Hypothalamus (tissue), 51 donors: ENCODE measurements at places on chromosomes 2 and 18.
A peak's percentile ranks its signal among the peaks of the same experiment; 100 is the strongest.

GRCh38 chr18:42181474-42181873 lies 226.4 kb downstream of the PIK3C3 start:
- DNase-seq, result no peak

GRCh38 chr2:225367482-225367881 lies 32.0 kb upstream of the NYAP2 start:
- no peak for DNase-seq

DNA sequence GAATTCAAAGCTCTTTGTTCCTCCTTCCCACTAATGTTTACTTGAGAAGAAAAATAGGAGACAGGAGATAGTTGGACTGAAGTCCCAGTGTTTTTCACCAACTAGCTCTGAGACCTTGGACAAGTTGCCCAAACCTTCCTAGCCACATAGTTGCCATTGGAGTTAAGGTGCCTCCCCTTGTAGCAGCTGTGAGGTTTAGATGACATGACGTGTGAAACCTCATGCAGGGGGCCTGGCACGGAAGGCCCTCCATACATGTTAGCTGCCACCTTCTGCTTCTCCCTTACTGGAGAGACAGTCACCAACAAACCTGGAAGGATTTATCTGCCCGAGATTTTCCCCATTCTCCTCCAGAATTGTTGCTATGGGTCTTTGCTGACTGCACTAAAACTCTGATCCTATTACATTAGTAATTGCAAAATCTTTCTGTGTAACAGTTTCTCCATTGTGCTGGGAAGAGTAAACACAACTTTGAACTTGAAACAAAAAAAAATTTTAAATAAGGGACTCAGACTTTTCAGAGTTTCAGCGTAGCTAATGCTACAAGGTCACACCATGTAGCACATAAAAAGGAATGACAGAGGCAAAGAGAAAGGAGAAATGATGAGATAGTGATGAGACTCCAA lies 23.8 kb upstream of the CABYR start:
- DNase-seq, result no peak

GRCh38 chr2:213451542-213452239 lies 167.4 kb downstream of the SPAG16 start:
- DNase-seq, result no peak

- no peak for DNase-seq
Observed at GRCh38 chr2:119327431-119327830, 39.2 kb downstream of the C2orf76 start.

DNA sequence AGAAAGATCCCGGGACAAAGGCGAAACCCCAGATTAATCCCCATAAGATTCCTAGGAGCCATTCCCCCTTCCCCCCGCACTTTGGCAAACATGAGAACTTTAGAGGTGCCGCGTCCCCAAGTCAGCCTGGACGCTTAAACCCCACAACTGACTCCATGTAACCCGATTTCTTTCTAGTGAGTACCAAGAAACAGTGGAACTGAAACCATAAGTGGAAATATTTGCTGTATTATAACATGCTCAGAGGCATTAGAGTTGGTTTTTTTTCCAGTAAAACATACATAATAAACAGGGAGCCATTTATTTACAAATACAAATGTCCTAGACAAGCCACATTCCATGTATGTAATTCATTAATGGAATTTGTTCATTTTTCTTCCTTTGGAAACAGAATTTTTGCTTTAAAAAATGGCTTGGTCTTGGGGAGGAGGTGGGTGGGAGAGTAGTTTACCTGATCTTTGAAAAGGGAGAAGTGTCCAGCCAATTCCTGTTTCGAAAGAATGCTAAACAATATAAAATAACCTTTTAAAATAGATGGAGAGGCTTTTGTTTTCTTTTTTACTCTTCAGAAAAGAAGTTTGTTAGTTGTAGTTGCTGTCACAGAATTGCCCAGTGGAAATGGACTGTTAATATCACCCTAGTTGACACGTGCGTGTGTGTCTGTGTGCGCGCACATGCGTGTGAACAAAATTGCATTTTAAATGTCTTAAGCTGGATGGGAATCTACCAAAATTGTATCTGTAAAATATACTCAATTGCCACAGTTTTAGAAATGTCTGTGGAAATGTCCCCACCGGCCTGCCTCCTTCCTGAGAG lies 10.6 kb downstream of the POU3F3 start:
- DNase-seq, result no peak

- DNase-seq, result no peak
Observed at GRCh38 chr2:95061119-95061512, 35.6 kb downstream of the MAL start.

- DNase-seq, result no peak
Observed at GRCh38 chr2:191851158-191851557, 4.3 kb upstream of the CAVIN2 start.

- DNase-seq, result no peak
Observed at GRCh38 chr18:32368991-32369390, 101.7 kb downstream of the GAREM1 start.

GRCh38 chr2:8753609-8754008 lies 71.8 kb downstream of the ID2 start:
- no peak for DNase-seq

- no peak for DNase-seq
Observed at GRCh38 chr18:50410008-50410407, 35.2 kb downstream of the SKA1 start.

- DNase-seq, result no peak
Observed at GRCh38 chr18:79575891-79576685, 103.5 kb upstream of the CTDP1 start.

DNA sequence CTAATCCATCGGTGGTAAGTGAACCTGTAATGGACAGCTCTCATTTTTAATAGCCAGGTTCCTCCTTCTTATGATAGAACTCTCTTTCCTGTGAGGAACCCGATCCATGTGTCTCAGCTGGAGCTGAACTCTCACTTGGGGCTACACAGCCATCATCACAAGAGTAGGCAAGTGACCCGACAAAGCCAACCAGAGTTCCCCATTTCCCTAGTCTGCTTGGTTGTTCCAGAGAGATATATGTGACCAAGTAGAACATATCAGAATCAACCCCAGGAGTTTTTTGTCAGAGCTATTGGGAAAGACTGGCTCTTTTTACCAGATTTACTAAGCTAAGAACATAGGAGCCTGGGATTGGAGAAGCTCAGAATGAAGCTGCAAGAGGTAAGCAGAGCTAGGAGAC lies 14.6 kb upstream of the HNRNPLL start:
- DNase-seq, result no peak

- no peak for DNase-seq
Observed at GRCh38 chr2:126825316-126825715, 73.4 kb upstream of the TEX51 start.

- no peak for DNase-seq
Observed at GRCh38 chr2:57869758-57870344, 176.8 kb upstream of the VRK2 start.

GRCh38 chr18:62586151-62586774 lies 63.4 kb downstream of the ZCCHC2 start:
- peak; percentile 57 for DNase-seq

DNA sequence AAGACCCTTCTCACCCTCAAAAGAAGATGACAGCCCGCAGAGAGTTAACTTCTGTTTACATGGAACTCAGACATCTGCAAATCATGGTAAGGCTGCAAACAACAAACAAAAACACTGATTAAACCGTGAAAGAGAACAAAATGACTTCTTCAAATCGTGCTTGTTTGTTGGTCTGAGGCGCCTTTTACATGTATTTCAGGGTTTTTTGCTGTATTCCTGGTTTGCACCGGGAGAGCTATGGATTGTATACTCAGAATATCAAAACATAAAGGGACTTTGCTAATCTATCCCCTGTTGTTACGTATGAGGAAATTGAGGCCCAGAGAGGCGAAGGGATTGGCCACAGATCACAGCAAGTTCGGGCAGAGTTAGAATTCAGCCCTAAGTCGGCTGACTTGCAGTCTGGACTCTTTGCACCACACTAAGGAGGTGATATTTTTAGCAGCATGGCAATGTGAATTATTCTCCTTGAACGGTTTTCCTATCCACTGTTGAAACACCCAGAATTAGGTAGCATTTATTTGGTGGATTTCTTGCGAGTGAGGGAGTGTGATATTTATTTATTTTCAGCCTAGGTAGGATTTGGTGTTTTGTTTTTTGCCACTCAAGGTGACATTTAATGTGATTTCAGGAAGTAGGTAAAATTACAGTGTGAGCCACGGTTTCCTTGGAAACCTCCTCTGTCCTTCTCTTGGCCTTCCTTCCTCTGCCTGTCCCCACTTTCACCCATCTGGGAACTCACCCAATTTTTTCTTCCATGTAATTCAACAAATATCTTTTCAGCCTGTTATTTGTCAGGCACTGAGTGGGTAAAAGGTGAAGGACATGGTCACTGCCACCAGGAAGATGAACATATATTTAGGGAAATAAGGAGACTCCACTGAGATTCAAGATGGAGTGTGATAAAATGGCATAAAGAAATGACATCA lies 980 bp upstream of the PDE6D start:
- DNase-seq, result no peak

GRCh38 chr2:191638079-191638801 lies 39.7 kb upstream of the NABP1 start:
- no peak for DNase-seq

DNA sequence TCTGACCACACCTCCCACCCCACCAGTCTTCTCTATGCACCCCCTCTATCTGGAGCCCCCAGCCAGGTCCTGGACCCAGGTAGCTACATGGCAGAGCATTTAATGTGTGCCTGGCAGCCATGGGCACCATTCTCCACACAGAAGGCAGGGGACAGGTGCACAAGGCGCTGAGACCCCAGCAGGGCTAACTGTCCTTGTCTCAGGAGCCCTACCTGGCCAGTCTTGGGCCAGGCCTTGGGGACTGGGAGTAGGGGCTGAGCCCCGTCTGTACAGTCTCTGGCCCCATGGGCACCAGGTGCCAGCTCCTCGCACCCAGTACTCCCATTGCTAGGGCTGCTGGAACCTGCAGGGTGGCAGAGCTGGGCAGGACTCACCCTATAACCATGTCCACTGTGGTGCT lies 2.9 kb downstream of the GNLY start:
- no peak for DNase-seq

DNA sequence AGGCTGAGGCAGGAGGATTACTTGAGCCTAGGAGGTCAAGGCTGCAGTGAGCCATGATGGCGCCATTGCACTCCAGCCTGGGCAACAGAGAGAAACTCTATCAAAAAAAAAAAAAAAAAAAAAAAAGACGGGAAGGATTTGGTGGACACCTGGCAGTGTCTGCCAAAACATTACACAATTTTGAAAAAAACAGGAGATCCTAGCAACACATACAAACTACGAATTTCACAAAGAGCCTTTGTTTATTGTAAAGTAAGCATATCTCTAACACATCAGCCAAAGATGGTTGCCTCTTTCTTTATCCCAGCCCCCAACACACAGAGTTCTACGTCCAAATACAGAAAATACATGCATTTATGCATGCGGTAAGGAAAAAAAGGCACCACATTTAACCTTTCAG lies 7.6 kb downstream of the GPR45 start:
- no peak for DNase-seq

DNA sequence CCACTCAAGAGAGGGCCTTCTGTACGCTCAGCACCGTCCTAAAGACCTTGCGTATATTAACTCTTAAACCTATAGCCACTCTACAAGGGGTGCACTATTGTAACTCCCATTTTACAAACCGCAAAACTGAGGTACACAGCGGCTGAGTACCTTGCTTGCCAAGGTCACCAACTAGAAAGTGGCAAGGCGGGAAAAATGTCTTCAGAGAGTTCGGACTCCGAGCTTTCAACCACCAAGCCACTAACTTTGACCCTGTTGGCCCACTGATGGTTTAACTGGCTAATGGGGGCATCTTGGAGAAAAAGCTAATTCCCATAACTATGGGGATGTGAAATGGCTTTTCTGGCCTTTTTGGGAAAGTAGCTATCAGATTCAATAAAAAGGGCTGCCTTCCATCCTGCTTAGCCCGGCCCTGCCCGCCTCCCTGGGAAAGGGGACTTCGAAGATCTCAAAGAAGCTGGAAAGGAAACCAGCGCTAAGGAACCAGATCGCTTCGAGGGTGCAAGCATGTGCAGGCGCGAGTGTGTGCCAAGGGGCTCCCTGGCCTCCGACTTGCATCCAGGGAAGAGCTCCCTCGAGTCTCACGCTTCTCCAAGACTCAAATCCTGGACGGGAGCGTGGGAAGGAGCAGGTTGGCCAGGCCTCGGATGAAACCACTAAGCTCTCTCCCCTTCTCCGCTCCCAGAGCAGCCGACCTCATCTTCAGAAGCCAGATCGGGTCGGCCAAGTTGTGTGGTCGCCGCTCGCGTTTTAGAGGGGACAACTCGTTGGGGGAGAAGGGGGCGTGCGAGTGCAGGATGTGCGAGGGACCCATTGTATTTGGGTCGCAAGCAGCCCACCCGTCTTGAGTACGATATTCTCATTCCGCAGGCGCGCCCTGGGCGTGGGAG lies 2.2 kb upstream of the SP5 start:
- no peak for DNase-seq

DNA sequence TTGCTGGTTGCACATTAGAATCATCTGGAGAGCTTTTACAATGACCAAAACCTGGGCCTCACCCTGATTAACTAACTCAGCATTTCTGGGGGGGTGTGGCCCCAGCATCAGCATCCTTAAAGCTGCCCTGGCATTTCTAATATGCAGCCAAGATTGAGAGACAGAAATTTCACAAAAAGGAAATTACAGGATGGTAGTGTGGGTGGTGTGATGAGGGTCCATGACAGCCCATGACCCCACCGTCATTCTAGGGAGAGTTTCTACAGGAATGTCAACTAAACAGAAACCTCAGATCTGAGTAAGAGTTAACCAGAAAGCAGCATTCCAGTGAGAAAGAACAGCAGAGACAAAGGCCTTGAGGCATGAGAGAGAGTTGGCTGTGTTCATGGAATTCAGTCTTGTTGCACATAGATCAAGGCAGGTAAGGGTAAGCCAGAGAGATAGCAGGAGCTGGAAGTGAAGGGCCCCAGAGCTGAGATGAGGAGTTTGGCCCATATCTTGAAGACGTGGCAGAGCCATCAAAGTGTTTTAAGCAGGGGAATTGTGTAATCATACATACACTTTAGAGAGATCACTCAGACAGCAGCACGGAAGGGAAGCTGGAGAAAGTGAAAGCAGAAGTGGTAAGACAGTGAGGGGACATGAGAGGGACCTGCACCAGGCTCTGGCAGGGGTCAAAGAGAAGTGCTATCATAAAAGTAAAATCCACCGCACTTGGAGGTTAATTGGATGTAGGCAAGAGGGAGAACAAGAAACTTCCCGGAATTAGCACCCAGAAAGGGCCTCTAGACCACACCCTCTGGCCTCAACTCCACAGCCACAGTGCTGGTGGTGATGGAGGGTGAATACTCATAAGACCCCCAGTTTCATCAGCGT lies 7.8 kb upstream of the TRABD2A start:
- DNase-seq, result no peak

DNA sequence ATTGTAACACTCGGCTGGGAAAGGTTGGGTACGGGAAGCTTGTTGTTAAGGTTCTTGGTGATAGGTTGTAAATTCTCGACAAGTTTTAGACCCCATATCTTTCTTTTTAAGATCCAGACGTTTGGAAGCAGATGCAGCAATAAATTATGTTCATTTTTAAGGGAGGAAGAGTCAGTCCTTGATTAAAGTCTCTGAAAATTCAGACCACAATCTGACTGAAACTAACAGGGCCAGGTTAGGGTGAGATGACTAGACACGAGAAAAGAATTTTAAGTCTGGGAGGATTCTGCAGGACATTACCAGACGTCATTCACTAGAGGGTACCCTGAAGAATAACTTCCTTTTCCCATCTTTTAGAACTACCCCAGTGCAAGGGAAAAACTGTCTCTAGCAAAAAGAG lies 16.1 kb downstream of the WIPF1 start:
- DNase-seq, result no peak

- DNase-seq, result no peak
Observed at GRCh38 chr18:44700652-44701051, 20.0 kb downstream of the SETBP1 start.

GRCh38 chr2:17638196-17638743 lies 97.8 kb downstream of the VSNL1 start:
- no peak for DNase-seq
